ENCODE measurements at places on chromosomes 7 and 10. TPM values are rescaled to one million over a fixed set of nuclear protein-coding genes. Genes with fewer than 3 reads are reported as not detected.

GRCh38 chr10:132113206-132113605 lies 47.5 kb downstream of the JAKMIP3 start:
- no peak for DNase-seq

DNA sequence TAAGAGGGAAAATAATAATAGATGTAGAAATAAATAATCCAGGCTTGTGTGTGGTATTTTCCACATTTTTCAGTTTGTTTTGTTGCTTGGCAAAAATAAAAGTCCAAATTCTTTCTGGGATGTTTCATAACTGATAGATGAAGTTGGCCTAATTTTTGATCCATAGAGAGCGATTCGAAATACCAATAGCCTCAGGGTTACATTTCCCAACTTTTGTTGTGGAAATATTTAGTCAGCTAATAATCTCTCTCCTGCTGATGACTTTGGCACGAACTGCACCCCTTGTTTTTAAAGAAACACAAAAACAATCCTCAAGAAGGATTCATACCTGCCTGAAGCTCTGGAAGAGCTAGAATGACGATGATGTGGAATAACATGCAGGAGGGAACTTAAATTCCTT lies 483.2 kb downstream of the ADRA2A start:
- DNase-seq = no peak

Gene TSPAN15
- total RNA-seq = 109 TPM

Gene BLOC1S2
- 30.4 TPM for total RNA-seq

Gene PAPOLB
- total RNA-seq = 0.22 TPM

GRCh38 chr10:22617516-22617915 lies 96.9 kb downstream of the PIP4K2A start:
- DNase-seq = no peak

Gene GIMAP4
- total RNA-seq = 49.4 TPM

DNA sequence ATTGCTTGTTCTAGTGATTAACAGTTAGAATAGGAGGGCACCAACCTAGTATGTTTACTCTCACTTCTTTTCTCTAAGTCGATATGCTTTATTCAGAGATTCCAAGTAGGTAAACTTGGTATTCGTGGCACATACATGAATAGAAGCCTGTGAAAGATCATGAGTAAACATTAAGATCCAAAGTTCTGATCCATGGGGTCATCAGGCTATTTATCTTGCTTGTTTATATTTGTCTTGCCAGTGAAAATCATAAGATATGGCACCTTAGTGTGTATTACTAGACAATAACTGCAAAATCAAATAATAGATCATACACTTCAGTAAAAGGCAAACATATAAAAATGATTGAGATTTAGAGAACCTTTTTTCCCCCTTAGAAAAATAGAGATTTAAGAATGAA lies 56.5 kb upstream of the LHFPL3 start:
- no peak for DNase-seq

DNA sequence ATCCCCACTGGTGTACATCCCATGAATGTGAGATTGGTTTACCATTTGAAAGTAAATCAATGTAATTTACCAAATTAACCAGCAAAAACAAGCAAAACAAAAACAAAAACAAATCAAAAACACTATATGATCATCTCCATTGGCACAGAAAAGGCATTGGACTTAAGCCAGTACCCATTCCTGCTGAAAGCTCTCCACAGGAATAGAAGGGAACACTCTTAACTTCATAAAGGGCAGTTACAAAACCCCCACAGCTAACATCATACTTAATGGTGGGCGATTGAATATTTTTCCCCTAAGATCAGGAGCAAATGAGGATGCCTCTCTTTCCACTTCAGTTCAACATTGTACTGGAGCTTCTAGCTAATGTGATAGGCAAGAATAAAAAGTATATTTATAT lies 34.1 kb downstream of the PRKG1 start:
- DNase-seq = no peak

Gene SPDYE8
- total RNA-seq = not detected

DNA sequence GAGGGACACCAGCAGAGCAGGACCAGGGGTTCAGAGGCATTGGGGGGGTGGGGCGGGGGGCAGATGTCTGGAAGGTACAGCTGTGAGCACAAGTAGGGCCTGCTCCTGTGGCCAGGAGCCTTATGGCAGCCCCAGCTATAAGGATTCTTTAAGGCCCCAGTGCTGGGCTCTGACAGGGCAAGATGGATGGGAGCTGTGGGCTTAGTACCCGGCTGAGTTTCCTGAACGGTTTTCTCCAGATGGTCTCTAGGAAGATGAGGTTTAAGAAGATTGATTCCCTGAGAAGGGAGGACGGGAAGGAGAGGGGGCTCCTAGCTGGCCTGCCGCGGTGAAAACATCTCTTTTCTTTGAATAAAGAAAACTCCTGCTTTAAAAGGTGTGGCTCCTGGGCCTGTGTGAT lies 30.1 kb upstream of the COMTD1 start:
- no peak for DNase-seq

GRCh38 chr10:33224251-33224965 lies 110.1 kb downstream of the NRP1 start:
- DNase-seq = no peak

DNA sequence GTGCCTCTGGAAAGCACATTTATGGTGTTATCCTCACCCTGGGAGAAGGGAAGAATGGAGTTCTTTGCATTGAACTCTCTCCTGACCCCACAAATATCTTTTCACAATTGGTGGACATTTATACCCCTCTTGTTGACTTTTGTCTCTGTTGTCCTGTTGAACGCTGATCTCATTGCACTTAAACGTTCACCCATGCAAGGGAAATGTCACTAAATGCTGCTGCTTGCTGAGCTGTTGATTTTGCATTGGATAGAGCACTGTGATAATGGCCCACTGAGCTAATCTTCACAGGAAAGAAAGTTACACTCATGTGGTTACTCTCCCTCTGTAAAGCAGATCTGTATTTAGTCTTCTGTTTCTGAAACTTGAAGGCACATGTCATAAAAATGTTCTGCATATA lies 133.4 kb downstream of the FZD1 start:
- no peak for DNase-seq

Gene CLRN3
- total RNA-seq = 0.29 TPM

Gene BTBD16
- total RNA-seq = not detected

Gene SLC29A3
- total RNA-seq = 6.9 TPM

Gene ZPBP
- not detected for total RNA-seq

Gene TNKS2
- total RNA-seq = 33.7 TPM

GRCh38 chr7:142626420-142627035 lies 122.7 kb upstream of the PRSS1 start:
- DNase-seq = no peak

GRCh38 chr7:148772297-148773089 lies 73.8 kb downstream of the CUL1 start:
- DNase-seq = no peak

DNA sequence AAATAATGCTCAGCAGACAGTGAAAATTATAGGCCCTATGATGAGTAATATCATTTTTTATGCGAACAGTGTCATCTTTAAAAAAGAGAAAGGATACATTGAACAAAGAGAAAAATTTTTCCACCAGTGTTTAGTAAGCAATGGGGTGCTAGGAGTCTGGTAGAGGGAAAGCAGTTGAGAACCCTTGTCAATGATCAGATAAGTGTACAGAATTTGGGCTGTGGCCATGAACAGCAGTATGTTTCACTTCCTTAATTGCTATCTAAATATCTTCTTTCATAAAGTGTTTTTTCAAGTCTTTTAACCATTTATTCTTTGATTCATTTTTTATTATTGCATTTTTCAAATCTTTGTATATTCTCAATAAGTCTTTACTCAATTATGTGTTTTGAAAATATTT lies 750.7 kb upstream of the KCND2 start:
- DNase-seq = no peak

DNA sequence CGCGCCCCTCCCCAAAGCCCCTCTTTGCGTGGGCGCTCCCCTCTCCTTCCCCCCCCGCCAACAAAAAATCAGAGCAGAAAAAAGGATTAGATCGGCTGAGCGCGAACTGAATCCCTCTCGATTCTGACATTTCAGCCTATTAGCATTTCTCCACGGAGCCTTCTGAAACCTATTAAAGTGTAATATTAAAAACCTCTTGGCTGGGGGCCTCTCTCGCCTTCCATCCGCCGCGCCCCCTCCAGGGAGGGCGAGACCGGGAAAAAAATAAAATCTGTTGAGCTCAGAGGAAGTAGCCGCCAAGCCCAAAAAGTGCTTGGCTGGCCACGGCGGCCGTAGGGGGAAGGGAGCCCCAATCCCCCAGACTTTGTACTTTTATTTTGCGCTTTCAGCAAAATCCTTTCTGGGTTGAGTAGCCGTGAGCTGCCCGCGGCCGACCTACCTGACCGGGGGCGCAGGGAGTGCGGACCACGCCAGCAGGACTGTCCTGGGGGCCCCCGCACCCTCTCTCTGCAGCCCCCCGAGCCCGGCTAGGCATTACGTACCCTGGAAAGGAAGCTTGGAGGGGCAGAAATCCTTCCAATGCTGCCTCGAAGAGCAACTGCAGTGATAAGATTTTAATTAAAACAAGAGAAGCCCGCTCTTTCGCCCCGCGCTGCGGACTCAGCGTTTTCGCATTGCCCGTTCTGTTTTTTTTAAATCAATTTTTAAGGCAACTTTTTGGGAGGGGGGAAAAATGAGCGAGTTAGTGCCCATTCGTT lies 1.3 kb upstream of the TNRC18 start:
- DNase-seq = no peak

Gene HYCC1
- total RNA-seq = 70.5 TPM

- no peak for DNase-seq
Measured at GRCh38 chr10:58371473-58371872, 13.7 kb upstream of the TFAM start.

- DNase-seq = no peak
Measured at GRCh38 chr10:79129361-79129997, 60.7 kb downstream of the ZMIZ1 start.

- no peak for DNase-seq
Measured at GRCh38 chr10:86098187-86098881, 268.3 kb downstream of the GRID1 start.

- DNase-seq = no peak
Measured at GRCh38 chr10:85641479-85642009, 725.1 kb downstream of the GRID1 start.

Gene COL26A1
- not detected for total RNA-seq

DNA sequence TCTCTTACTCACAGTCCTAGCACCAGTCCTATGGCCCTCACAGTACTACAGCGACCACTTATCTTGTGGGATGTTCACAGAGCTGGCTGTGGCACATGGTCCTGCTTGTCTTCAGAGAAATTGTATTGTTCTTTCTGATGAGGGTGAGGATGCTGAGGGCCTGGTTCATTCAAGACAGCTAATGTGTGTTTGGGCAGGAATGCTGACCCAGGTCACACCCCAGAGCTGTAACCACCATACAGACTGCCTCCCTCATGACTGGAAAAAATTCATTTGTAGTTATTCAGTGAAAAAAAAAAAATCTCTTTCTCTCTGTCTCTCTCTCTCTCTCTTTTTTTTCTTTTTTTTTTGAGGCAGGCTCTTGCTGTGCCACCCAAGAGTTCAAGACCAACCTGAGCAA lies 83.5 kb downstream of the KLF6 start:
- no peak for DNase-seq

DNA sequence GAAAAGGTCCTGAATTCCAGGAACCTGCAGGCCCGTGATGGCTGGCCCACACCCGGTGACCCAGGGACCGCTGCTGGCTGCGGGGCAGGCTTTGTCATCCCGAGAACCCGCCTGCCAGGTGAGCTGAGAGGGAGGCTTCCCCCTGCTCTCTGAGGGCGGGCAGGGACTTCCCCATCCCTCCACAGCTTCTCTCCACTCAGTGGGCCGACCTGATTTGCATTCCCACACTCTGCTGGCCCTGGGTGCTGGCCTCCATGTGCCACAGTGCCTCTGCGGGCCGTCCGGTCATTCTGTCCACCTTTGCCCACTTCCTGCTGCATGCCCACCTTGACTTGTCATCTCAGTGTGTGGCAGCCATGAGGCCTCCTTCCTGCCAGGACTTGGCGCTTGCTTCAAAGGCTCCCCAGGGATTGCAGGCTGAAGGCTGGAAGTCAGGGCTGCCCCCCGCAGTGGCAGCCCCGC lies 35.3 kb downstream of the PALD1 start:
- DNase-seq = no peak

Gene ITGA8
- 7.1 TPM for total RNA-seq

Gene CRHR2
- 0.19 TPM for total RNA-seq

DNA sequence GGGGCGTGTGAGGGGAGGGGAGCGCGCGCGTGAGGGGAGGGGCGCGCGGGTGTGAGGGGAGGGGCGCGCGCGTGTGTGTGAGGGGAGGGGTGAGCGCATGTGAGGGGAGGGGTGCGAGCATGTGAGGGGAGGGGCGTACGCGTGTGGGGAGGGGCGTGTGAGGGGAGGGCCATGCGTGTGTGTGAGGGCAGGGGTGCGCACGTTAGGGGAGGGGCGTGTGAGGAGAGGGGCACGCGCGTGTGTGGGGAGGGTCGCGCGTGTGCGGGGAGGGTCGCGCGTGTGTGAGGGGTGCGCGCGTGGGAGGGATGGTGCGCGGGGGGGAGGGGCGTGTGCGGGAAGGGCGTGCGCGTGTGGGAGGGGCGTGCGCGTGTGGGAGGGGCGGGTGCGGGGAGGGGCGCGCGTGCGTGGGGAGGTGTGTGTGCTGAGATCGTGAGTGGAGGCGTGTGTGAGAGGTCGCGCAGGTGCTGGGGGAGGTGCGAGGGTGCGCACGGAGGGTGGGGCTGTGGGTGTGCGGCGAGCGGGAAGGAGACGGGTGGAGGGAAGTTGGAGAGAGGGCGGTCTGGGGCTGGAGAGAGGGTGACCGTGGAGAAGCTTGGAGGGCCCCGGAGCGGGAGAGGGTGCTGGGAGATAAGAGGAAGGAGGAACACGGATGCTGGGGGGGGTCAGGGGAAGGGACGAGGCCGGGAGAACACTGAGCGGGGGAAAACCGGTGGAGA lies 19.7 kb downstream of the MXI1 start:
- no peak for DNase-seq

GRCh38 chr10:104170610-104171254 lies 48.8 kb downstream of the SFR1 start:
- DNase-seq = no peak

DNA sequence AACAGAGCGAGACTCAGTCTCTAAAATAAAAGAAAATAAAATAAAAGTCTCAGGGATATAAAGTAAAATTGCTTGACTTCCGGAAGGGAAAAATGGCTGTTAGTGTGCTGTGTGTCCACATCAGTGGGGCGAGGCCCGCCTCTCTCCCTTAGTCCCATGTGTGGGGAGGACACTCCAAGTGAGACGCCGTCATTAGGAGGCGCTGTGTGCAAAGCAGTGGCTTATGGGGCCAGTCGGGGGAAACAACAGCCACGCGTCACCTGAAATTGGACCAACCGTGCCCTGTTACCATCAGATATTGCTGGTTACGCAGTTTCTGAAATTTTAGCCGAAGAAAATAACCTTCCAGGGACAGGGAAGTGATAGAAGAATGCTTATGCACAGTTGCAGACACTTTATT lies 15.8 kb downstream of the SFXN4 start:
- DNase-seq = peak; percentile 47

- no peak for DNase-seq
Measured at GRCh38 chr10:119139464-119140067, 25.9 kb downstream of the SFXN4 start.

All from mesenteric fat pad (tissue), 1 donor.